Ureter (tissue), 1 donor: ENCODE measurements at places on chromosomes 13 and 19.

- DNase-seq = no peak
Observed at GRCh38 chr19:58544591-58545285, 874 bp downstream of the TRIM28 start.

DNA sequence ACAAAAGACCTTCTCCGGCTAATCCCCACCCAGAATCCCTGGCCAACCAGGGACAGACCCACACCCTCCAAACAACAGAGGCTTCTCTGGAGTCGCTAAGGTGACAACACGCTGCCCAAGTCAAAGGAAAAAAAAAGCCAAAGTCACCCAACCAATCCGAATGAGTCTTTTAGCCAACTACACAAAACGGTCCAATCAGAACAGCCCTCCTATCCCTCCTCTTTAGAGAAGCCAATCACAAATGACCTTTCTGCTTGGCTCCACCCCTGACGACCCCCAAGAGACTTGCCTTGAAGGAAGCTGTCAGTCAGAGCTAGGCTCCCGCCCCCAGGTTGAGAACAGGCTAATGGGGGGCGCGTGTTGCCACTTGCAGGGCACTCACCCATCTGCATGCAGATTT is 6.6 kb upstream of the FBXW9 start:
- no peak for DNase-seq

DNA sequence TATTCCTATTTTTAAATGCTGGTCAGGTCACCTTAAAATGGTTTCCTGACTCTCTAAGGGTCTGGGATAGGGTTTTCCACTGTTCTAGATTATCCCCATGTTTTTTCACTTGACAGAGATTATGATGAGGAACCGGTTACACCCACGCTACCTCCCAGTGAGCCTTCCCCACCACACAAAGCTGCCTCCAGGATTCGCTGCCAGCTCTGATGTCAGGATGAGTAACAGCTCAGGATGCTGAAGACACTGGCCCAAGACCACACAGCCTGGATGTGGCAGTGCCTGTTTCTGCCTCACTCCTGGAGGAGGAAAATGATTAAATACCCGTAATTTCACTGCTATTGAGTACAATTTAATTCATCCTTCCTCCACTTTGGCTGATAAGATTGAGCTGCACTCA is 22.9 kb downstream of the ZNF114 start:
- no peak for DNase-seq

DNA sequence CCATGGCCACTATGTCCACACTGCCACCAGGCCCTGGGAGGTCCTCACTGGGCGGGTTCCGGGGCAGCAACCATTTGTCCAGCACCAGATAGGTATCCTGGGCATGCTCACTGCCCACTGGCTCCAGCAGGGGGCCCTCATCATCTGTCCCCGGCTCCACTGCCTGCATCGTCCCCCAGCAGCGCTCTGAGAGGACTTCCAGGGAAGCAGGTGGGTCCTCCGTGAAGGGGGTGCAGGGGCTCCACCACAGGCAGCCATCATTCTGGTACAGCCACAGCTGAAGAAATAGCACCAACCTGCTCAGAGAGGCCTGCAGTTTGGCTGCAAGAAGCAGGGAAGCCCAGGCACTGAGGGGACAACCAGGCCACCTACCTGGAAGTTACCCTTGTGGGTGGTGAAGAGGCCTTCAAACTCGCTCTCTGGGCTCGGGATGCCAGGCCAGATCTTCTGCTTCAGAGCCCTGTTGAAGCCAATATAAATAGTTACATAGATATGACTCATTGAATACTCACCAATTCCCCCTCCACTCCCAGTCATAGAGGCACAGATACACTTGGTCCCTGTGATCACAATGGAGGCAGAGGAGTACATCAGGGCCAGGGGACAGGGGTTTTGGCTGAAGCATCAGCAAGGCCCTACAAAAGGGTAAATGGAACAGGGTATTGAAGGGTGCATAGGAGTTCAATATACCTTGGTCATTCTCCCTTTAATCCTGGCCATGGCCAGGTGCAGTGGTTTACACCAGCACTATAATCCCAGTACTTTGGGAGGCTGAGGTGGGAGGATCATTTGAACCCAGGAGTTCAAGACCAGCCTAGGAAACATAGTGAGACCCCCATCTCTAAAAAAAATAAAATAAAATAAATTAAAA is 4.1 kb downstream of the SWSAP1 start:
- DNase-seq = no peak

DNA sequence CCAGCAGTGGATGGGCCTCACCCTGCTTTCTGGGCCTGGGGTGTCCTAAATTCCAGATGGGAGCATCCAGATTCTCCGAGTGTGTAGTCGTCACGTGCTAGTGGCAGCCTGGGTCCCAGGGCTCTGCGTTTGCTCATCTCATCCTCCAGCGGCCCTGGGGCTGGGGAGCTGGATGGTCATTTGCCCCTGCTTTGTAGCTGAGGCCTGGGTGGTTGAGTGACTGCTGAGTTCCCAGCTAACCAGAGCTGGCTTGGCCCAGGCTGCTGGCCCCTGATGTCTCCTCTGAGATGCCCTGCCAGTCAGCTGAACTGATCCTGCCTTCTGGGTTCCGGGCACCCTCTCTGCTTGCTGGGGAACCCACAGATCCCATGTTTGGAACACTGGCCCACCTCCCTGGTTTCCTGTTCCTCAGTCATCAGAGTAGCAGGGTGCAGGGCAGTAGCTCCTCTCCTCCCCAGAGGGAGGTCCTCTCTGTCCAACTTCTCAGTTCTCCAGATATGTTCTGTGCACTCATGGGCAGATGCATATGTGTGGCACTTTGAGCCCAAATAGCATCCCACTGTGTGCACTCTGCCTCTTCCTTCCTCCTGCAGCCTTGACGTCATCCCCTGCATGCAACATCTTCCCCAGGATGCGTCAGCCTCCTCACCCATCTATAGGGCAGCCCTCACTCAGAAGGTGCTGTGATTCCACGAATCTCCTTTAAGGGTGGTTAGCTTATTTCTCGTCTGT is 22.4 kb upstream of the CRTC1 start:
- DNase-seq = no peak

- peak; percentile 75 for DNase-seq
Observed at GRCh38 chr19:459724-460511, 915 bp downstream of the SHC2 start.

DNA sequence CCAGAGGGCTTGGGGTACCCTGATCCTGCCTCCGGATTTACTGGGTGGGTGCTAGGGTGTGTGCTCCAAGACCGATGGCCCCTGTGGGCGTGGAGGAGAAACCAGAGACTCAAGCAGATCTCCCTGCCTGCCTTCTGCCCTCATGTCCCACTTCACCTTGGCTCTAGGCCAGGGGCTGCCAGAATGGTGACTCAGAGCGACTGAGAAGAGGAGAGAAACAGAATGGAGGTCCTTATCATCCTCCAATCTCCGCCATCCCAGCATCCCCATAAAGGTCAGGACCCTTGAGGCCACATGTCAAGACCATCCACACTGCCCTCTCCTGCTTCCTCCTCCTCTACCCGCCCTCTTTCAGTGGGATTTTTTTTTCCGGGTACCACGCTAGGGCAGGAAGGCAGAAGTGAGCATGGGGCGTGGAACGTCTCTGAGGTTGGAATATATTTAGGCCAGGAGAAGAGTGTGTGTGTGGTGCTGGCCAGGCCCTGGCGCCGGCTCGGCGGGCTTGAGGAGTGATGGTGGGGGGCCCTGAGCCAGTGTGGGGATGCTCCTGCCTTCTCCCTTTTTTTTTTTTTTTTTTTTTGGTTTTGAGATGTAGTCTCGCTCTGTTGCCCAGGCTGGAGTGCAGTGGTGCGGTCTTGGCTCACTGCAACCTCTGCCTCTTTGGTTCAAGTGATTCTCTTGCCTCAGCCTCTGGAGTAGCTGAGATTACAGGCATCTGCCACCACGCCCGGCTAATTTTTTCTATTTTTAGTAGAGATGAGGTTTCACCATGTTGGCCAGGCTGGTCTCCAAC is 22.3 kb downstream of the IER2 start:
- DNase-seq = peak; percentile 90

DNA sequence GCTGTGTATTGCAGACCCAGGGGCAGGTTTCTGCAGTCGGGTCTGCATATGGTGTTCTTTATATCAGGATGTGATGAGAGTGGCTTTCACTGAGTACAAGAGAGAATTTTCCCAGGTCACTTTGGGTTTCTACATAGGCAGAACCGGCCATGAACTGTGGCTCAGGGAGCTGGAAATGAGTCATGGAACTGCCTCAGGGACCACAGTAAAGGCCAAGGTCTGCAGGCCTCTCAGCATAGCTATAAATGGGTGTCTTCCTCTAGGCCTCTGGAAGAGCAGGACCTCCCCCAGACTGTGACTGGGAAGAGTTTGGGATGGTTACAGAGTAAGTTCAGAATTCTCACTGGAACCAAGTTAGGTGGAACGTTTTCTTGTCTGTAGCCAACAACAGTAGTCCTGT is 51.8 kb upstream of the ZNF681 start:
- DNase-seq = no peak

GRCh38 chr13:77353995-77354394 is 27.1 kb upstream of the MYCBP2 start:
- DNase-seq = no peak

GRCh38 chr19:3060857-3061181 is 1.5 kb downstream of the TLE5 start:
- no peak for DNase-seq

- no peak for DNase-seq
Observed at GRCh38 chr19:14198384-14199376, 7.3 kb downstream of the ADGRL1 start.

DNA sequence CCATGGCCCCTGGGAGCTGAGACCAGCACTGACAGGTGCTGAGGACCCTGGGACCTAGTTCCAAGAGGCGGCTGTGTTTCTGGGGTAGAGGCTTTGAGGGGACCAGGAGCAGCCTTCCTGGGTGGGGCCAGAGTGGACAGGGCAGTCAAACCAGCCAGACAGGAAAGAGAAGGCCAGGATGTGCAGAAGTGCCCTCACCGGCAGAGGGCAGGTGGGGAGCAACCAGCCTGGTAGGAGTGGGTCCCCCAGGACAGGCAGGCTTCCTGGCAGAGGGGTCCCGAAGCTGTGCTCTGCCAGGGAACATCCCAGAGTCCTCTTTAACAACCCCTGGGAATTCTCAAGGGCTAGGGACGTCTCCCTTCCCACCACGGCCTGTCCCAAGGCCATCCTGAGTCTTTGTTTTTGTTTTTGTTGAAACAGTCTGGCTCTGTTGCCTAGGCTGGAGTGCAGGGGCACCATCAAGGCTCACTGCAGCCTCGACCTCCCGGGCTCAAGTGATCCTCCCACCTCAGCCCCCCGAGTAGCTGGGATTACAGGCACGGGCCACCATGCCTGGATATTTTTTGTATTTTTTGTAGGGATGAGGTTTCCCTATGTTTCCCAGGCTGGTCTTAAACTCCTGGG is 3.0 kb upstream of the HIPK4 start:
- DNase-seq = peak; percentile 80

- DNase-seq = no peak
Observed at GRCh38 chr19:31064491-31064890, 284.7 kb downstream of the TSHZ3 start.

DNA sequence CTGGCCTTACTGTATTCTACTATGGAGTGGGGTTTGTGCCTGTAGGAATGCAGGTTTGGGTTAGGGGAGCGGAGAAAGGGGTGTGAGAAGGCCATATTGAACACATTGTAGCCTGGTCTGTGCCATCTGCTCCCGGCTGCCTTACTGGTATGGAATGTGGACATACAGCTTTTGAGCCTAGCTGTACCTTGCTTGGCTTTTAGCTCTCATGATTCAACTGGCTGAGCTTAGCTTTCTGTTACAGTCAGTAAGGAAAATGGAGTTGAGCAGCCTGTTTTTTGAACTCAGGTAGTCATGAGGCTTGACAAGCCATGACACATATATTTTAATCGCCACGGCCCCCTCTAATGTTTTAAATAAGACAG is 41.6 kb downstream of the ARHGAP35 start:
- DNase-seq = no peak

- DNase-seq = no peak
Observed at GRCh38 chr13:110217085-110217484, 89.9 kb downstream of the COL4A1 start.

DNA sequence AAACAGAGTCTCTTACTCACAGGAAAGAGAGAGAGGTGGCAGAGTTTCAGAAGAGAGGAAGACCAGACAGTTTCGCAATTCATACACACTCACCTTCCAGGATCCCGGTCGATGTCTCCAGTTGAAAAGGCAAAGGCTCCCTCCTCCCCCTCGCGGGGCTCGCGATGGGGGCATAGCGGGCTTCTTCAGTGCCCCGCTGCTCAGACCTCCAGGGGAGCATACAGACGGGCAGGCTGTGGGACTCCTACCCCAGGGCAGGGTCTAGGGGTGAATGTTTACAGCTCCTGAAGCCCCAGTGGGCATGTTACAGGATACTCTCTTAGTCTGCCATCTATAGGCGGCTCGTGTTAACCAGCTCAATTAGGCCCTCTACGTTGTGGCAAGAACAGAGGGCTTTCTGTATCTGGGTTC is 139.2 kb downstream of the SLITRK5 start:
- DNase-seq = no peak

- DNase-seq = no peak
Observed at GRCh38 chr19:14056069-14056666, 5.7 kb downstream of the PALM3 start.

DNA sequence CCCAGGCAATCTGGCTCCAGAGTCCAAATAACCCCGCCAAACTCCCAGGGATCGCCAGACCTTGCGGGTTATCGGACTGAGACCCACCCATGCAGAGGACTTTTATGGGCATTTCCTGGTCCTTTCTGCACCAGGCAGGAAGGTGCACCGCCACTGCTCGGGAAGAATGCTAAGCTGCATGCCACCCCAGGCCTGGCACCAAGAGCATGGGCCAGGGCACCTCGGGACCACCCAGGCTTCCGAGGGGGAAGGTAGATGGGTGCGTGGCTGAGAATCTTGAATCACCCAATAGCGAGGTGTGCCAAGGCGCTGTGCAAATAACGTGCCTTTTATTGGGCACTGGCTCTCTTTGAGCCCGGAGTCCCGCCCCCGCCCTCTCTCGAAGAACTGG is 422 bp upstream of the ZNF575 start:
- peak; percentile 66 for DNase-seq

GRCh38 chr13:26498656-26499601 is 58.6 kb upstream of the WASF3 start:
- no peak for DNase-seq

DNA sequence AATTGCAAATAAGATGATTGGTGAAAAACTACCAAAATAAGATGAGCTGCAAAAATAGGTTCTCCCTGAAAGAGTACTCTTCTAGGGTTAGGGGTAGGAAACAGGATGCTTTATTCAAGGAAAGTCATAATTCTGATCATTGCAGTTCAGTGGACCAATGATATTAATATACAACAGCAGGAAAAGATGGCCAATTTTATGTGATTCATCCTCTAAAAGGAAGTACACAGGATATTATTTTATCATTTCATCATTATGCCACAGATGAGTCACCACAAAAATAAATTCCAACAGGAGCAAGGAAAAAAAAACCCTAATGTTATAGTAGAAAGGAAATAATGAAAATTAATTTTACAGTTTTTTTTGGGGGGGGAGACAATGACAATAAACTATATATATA is 205.0 kb downstream of the NALCN start:
- DNase-seq = no peak

GRCh38 chr19:30857388-30857787 is 485.2 kb downstream of the ZNF536 start:
- no peak for DNase-seq
